ENCODE measurements at places on chromosomes 2 and 18.

- DNase-seq = no peak
Observed at GRCh38 chr18:30945761-30946160, 96.8 kb downstream of the DSC3 start.

- DNase-seq = no peak
Observed at GRCh38 chr2:164784376-164784775, 57.2 kb downstream of the COBLL1 start.

DNA sequence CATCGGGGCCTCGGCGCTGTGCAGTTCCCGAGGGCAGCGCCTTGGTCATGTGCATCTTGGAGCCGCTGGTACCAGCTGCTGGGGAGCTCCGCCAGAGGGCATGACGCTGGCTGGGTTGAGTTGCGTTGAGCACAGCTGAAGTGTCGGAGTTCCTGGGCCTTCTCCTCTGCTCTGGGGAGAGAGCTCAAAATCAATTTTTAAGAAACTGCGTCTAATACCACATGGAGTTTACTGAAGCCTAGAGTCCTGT lies 48.7 kb downstream of the GREB1 start:
- no peak for DNase-seq

GRCh38 chr18:50751490-50751889 lies 68.3 kb downstream of the MRO start:
- no peak for DNase-seq

DNA sequence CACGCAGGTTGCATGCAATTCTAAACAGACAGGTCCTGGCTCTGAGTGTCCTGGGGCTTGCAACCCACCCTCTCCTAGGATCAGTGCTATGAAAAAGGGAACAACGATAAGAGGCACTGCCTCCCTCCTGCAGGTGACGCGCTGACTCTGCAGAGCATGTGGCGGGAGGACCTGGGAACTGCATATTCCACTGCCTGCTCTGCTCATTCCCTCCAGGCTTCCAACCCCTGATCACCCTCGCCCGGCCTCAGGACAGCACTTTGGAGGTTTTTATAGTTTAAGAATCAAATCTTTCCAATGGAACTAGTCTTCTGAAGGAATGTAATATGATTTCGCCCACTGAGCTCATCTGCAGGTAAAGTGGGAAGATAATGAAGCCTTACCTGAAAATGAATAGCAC lies 8.5 kb downstream of the CHST10 start:
- no peak for DNase-seq

DNA sequence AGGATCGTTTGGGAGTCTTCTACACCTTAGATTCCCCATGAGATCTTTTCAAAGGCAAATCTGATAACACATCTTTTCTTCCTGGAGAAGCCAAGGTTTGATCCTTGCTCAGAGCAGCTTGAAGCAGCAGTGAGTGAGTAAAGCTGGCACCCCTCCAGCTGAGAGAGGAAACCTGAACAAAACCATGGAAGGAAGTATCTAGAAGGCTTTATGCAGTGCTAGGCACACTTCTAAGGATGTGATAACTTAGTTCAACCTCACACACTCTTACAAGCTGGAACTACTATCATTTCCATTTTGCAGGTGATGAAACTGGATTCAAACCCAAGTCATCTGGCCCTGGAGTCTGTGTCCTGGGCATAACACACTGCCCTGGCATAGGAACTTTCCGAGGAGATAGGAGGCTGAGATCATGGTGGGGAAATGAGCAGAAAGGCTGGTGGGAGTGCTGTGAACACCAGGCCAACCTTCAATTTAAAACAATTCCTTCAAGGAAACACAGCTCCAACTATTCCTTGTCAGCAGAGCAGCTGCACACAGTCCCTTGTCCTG lies 71.2 kb downstream of the CTAGE1 start:
- peak; percentile 60 for DNase-seq

GRCh38 chr18:9612977-9613376 lies 1.4 kb downstream of the PPP4R1 start:
- DNase-seq = no peak

GRCh38 chr2:15626126-15626525 lies 34.5 kb downstream of the DDX1 start:
- no peak for DNase-seq

DNA sequence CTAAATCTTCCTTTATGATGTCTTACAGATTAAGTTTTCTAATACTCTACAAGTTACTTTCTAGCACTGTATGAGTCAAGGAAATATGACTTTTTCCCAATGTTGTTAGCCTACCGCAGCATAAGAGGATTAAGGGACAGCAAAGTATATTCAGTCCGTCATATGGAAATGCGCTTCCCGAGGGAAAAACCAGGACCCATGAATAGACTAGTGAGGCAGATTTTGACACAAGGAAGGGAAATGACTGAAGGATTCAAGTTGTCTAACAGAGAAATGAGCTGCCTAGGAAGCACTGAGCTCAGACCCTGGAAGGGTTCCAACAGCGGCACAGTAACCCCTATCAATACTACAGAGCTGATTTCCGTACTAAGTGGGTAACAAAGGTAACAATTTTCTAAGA lies 12.0 kb downstream of the SEPTIN10 start:
- no peak for DNase-seq

GRCh38 chr18:42838546-42839145 lies 276.8 kb downstream of the RIT2 start:
- no peak for DNase-seq

DNA sequence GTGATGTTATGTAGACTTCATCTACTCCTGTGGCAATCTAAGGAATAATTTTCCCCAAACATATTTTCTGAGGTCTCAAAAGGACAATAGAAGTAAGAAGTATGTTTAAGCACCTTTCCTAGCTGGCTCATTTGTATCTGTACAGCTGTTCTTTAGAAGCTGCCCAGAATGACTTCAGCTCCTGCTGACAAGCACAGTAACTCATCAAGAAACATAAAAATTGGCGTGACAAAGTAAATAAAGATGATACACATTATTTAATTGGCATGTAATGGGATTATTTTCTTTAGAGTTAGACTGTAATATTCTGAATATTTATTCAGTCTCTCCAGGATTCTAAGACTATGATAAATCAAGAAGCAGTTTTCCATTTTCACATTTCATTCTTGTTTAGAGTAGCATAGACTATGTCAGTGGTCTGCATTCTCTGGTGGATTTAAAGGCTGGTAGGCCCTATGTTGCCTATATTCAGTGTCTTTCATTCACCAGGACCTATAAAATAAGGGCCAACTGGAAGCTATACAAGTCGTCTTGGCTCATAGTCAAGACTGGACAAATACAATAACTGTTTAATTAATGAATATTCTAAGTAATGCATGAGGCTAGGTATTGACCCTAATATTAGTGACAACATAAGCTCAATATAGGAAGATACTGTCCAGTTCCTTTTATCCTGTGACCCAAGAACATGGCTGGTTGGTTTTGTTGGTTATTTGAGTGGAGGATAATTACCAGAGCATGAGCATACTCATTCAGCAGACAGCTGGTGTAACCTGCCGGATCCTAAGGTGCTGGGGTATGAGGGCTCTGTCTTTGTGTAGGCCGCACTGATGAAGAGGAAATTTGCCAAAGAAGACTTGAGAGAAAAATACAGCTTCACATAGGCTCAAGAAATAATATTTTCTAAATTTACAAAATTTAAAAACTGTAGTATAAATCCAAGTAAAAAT lies 107.0 kb downstream of the PDE1A start:
- DNase-seq = no peak

- no peak for DNase-seq
Observed at GRCh38 chr18:68984342-68984741, 186.5 kb downstream of the CCDC102B start.

- DNase-seq = no peak
Observed at GRCh38 chr2:25170888-25171287, 2.5 kb upstream of the POMC start.

DNA sequence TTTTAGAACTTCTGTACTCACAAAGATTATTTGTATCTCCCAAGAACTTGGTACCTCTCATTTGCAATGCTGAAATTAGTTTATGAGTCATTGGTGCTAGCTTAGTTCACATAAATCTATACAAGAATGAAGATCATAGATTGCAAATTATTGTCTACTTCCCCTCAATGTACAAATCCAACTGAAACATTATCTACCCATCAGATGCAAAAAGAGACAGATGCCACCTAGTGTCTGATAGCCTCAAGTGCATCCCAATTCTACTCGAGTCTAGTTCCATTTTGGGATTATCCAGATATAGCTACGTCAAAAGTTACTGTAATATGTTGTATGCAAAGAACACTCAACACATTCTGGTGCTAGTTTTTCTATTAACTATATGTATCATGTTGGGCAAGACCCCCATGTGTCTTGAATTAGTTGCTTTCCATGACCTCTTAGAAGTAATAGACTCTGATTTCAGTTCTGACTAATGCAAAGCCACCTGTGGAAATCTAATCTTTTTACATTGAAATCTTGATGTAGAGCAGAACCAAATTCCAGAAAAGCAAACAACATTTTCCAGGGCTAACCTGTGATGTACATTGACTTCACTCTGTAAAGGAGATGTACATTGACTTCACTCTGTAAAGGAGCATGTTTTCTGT lies 210.0 kb downstream of the RBM43 start:
- peak; percentile 20 for DNase-seq

DNA sequence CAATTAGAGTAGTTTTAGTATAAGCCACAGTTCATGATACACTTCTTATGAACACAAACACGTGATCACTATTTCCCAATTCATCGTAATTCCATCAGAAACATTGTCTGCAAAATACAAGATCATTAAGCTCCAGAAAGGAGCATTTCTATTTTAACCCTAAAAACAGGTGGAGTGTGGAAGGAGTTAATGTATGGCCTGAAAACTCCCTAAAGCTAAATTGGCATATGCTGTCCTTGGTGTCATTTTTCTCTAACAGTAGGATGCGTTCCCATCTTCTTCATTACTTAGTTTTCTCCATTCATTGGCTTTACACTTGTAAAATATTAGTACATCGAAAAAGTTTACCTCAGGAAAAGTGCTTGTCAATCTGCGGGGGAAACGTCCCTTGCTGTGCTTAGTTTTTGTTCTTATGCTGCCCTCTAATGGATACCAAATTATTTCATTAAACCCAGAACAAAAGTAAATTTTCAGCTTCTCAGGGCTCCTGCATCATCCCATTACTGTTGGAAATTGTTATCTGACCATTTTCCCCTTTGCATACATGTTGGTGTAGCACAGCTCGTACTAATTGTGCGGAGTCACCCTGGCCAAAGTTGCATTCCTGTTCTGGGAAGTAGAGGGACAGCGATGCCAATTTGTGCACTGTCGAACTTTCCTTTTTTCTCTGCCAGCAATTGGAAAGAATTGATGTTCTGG lies 153.4 kb downstream of the GPD2 start:
- DNase-seq = peak; percentile 26

- DNase-seq = no peak
Observed at GRCh38 chr2:151928380-151928779, 100.2 kb upstream of the ARL5A start.

DNA sequence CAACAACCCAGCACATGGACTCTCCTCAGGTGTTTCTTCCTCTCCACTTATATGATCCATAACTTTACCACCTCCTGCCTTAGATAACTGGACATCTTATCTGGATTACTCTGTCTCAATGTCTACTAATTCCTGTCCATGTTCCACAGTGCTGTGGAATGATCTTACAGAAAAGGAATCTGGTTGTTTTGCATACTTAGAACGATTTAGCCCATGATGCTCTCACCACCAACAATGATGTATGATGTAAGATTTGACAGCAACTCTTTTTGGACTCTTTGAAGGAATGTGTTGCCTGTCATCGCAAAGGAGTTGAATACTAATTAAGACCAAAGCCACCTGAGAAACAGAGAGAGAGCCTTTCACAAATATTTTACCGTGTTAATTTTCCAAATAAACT lies 37.7 kb upstream of the SYT4 start:
- DNase-seq = no peak

GRCh38 chr18:5388896-5389295 lies 93.4 kb upstream of the ZBTB14 start:
- no peak for DNase-seq

DNA sequence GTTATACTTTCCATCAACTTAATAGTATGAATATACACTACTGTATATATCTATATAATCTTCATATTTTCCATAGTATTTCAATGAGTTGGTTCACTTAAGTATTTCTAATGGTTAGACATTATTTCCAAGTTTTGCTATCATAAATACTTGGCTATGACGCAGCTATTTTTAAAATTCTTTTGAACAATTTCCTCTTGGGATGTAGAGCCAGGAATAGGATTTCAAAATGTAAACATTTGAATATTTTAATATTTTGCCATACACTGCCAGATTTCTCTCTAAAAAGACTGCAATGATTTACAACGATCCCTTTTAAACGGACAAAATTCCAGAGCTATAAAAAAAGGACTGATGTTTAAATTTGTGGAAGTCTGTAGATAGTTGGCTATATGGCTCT lies 95.6 kb downstream of the NUP35 start:
- no peak for DNase-seq

DNA sequence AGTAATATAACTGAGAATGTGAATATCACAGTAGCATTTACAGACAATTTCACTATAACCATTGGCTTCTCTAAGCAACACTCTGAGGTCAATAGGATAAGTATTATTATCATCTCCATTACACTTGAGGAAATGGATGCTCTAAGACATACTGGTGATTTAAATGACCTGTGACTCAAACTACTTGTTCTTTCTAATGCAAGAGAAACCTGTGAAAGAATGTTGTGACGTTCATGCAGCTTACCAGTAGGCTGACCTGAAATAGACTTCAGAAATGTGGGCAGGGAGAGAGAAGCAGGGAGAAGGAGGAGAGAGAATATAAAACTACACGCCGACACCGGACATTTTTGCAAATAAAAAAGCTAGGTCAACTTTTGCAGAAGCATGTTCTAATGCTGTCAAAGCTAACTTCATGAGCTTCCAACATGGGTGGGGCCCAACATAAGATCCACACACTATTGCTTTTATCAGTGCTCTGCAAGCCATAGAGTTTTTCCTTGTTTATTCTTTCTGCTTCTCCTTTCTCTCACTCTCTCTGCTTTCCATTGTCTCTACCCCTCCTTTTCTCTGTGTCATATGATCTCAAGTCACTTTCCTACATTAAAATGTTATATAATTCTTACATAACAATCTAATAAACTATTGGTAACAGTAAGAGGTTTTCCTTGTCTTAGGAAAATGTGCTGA lies 217.6 kb upstream of the FN1 start:
- no peak for DNase-seq

DNA sequence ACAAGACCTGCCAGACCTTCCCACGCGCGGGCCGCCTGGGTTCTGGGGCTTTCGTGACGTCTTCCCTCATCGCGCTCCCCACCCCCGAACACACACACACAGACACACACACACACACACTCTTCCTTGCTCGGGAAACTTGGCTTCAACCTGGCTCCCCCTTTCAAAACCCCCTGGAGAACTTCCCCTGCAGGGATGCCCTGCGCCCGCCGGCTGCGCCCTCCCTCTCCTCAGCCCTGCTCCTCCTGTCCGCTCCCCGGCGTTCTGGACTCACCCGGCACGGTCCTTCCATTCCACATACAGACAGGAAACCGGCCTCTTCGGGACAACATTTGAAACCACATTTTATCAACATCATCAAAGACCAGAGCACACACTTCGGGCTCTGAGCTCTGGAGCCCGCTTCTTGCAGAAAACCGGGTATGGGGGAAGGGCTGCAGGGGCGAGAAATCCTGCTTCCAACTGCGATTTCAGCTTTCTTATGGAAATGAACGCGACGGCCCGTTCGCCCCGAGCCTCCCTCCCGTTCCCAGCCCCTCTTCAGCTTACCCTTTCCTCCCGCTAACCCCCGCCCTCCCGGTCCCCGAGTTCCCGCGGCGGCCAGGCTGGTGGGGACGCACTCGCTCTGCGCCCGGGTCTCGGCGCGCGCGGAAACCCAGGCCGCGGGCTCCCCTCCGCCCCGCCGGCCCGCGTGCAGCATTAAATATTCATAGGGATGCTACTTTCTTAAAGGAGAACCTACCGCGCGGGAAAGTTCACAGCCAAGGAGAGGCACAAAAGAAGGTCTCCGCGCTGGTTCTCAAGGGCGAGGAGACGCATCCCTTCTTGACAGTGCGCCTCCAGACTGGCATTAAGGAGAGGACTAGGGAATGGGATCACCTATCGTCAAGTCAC lies 18.3 kb downstream of the POU3F3 start:
- no peak for DNase-seq

Data from CD4-positive, alpha-beta T cell treated with Interleukin-17A for 4 hours (primary cell).